ENCODE measurements at places on chromosomes 12 and 14. TPM values are rescaled to one million over a fixed set of nuclear protein-coding genes. Genes with fewer than 3 reads are reported as not detected.

- no peak for DNase-seq
These were observed 46.7 kb upstream of the EVL start for GRCh38 chr14:100018482-100018881.

DNA sequence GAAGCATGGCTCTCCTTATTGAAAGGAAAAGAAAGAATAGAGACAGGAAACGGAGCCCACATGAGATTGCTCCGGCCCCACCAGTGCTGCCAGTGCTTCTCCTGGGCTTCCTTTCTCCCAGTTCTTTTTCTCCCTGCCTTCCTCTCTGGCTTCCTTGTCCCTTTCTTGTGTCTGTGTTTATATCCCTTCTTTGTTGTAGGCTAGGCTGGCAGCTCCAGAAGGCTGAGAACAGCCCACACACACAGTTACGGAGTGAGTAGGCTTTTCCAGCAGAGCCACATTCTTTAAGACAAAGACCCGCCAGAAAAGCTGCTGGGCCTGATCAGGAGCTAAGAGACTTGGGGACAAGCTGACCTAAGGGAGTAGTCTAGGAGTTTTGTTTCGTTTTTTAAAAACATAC lies 13.0 kb downstream of the CIPC start:
- no peak for DNase-seq

- DNase-seq = no peak
These were observed 169.7 kb downstream of the MYRFL start for GRCh38 chr12:69994724-69995173.

DNA sequence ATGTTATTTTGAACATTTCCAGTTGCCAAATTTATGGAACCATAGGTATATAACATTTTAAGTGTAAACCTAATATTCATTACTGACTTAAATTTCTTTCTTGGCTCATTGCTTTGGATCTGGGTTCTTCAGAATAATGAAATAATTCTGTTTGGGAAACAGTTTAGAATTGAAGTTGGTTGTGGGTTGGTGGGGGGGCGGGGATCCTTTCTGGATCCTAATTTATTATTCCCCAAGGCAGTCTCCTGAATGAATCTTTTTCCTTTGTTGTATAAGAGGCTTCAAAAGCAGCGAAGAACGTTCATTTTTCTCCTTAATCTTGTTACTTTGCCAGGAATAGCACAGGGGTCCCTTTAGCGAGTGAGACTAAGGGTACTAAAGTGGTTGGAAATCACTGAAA lies 325.5 kb downstream of the FOXG1 start:
- no peak for DNase-seq

GRCh38 chr14:21215130-21215878 lies 53.9 kb downstream of the HNRNPC start:
- no peak for DNase-seq

GRCh38 chr12:112546339-112546738 lies 127.6 kb downstream of the PTPN11 start:
- no peak for DNase-seq

- DNase-seq = peak; percentile 89
These were observed 183.1 kb downstream of the KLHL28 start for GRCh38 chr14:44778604-44779003.

DNA sequence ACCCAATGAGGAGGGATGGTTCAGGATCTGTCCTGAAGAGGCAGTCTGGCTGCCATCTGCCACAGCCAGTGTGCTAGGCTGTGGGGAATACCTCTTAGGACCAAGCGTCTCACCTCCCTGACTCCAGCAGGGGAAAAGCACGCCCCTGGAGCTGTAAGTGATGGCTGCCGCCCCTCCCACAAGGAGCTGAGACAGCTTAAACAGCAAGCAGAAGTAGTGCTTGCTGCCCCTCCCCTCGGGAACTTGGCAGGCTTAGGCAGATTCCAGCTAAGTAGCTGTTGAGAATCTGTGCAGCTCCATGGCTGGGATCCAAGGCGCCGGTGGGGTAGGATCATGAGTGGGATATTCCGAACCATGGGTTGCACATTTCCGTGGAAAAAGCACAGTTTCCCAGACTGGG lies 360.4 kb upstream of the MDGA2 start:
- DNase-seq = no peak

VAMP1 gene
- 5.5 TPM for total RNA-seq

- DNase-seq = no peak
These were observed 165.6 kb upstream of the TMCC3 start for GRCh38 chr12:94815958-94816357.

NGB gene
- total RNA-seq = not detected

KRT80 gene
- total RNA-seq = 6.7 TPM

GRCh38 chr14:105047283-105048016 lies 17.8 kb downstream of the GPR132 start:
- DNase-seq = no peak

HPD gene
- total RNA-seq = 0.47 TPM

DNA sequence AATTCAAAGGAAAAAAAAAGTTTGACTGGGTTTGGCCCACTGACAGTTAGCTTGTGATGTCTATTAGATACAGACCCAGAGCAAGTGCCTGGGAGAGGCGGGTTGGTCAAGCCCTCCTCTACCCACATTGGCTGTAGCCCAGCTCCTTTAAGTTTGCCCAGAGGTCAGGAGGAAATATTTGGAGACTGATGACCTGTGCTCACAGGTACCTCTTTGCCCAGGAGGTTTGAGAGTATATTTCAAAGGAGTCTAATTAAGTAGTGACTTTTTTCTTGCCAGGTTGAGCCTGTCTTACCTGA lies 21.8 kb upstream of the PDE1B start:
- no peak for DNase-seq

GRCh38 chr14:105168979-105169507 lies 467 bp upstream of the JAG2 start:
- DNase-seq = no peak

GRCh38 chr12:52350021-52350620 lies 17.2 kb downstream of the KRT85 start:
- DNase-seq = no peak

- no peak for DNase-seq
These were observed 358.0 kb downstream of the DAD1 start for GRCh38 chr14:22231018-22231417.

GRCh38 chr14:99736603-99737371 lies 52.7 kb downstream of the CYP46A1 start:
- no peak for DNase-seq

- no peak for DNase-seq
These were observed 4.9 kb upstream of the GRIP1 start for GRCh38 chr12:66683822-66684221.

DNA sequence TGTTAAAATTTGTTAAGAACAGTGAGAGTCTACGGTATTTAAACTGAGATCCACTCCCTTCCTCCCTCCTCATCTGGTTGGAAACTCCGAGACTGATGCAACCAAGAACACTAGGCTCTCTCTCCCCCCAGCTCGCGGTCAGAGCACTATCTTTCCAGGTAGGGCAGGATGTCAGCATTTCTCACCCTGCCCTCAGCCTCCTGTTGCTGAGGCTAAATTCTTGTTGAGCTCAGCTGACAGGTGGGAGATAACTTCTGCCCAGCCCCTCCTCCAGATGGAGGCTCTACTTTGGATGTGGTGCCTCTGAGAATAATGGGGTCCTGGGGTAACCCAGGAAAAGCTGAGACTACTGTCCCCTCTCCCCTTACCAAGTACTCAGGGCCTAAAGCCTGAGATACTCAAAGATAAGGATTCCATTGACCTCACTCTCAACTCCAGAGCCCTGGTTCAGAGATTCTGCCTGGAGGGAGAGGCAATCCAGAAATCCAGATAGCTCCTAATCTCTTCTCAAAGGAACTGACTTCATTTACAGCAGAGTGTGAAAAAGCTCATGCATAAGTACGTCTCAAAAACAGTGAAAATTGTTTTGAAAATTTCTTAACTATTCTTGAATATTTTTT lies 110.1 kb downstream of the EML5 start:
- no peak for DNase-seq

INF2 gene
- 57.7 TPM for total RNA-seq

GRCh38 chr14:100873096-100873482 lies 30.4 kb downstream of the RTL1 start:
- DNase-seq = no peak

DNA sequence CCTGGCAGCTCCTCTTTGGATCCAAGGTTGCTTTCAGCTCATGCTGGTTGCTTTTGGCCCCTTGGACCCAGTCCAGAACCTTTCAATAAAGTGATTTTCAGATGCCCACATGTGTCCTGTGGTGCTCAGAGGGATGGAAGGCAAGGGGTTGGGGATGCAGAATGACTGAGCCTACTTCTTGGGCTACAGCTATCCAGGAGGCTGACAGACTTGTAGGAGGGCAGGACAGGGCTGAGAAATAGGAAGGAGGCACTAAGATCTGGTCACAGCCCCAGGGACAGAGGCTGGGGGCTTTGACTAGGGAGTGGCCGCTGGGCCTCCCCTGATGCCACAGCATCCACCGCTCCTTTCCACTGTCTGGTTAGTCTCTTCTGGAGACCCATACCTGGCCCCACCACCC lies 1.2 kb upstream of the HOXC11 start:
- no peak for DNase-seq

DNA sequence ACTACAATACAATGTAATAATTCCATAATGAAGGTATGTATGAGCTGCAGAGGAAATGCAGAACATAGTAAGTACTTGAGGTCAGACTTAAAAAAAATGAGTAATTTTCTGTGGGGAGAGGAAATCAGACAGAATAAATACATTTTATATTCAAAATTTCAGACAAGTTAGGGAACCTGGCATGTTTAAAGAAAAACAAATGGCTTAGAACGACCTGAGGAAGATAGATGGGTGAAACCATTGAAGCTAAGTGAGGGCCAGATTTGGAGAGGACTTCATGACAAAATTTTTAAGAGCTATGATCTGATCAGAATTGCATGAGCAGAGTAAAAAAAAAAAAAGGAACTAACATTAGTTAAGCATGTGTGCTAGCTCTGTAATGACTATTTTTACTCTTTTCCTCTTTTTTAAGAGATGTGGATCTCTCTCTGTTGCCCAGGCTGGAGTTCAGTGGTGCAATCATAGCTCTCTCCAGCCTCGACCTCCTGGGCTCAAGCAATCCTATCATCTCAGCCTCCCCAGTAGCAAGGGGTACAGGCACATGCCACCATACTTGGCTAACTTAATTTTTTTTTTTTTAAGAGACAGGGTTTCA lies 157.6 kb upstream of the PDE3A start:
- DNase-seq = no peak

PTCSC3 gene
- not detected for total RNA-seq

DNA sequence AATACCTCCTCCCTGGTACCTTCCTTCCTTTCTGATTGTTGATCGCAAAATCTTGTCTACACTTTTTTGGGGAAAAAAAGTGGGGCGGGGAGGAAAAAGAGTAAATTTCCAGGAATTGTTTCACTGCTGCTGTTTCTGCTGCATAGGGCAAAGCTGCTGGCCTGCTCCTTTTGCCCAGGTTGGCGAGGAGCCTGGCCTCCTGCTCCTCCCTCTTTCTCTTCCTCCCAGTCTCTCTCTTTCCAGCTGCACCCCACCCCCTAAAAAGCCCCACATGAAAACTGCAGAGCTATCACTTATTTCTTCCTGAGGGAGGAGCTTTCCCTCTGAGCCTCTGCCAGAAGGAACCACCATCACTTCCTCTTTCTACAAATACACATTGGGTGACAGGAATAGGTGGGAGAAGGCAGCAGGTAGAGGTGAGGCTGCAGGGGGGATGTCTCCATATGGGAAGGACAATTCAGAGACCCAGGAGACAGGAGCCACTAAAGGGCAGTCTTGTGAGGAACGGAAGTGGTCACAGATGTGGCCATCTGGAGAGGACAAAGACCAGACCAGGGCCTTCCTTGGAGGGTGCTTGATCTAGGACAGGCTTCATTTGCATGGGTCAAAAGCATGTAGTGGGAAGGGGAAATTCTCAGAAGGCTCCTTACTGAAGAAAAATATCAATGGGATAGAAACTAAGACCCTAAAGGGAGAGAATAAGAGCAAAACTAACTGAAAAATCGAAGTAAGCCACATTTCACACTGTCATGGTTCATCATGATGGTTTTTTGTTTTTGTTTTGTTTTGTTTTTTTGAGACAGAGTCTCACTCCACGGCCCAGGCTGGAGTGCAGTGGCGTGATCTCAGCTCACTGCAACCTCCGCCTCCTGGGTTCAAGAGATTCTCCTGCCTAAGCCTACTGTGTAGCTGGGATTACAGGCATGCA lies 14.8 kb downstream of the ZBTB39 start:
- peak; percentile 17 for DNase-seq

DNA sequence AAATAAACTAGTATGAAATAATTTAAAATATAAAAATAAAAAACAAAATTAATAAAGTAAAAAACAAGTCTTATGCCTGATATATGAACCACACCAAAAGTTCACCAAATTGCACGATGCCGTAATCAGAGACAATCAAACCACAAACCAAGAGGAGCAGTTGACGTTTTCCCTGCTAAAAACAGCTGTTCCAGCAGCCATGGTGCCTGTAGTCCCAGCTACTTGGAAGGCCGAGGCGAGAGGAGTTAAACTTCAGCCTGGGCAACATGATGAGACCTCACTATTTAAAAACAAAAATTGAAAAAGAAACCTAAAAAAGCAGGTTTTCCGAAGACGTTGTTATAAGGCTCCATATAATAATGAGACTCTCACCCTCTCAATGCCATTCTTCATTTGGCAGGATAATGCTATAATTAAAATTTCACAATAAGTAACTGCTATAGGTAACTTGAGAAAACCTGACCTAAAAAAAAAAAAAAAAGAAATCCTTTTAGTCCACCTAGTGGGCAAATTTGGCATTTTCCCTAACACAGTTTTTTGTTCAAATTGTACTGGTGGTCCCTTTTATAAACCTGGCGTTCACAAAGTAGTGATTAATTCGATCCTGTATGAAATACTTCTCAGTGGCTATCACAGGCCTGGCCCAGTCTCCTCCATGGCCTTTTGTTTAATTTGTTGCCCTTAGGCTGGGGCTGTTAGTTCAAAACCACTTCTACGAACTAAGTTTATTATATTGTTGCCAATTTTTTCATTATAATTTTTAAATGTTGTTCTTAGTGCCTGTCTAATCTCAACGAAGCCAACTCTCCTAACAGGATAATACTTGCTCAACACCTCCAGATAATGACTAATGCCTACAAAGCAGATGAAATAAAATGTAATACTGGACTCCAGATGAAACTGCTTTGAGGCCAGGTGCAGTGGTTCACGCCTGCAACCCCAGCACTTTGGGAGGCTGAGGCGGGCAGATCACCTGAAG lies 62.1 kb downstream of the TNFAIP2 start:
- DNase-seq = peak; percentile 56

NDRG2 gene
- 13.1 TPM for total RNA-seq

GRCh38 chr14:99674776-99675381 lies 9.2 kb upstream of the CYP46A1 start:
- DNase-seq = no peak

MGAT4C gene
- total RNA-seq = not detected

TECPR2 gene
- total RNA-seq = 9.0 TPM

GRCh38 chr12:44571006-44571550 lies 305.0 kb downstream of the NELL2 start:
- no peak for DNase-seq

GRCh38 chr14:101835566-101835965 lies 74.1 kb downstream of the PPP2R5C start:
- no peak for DNase-seq

Data from HT1080 (cell line).